ENCODE measurements at places on chromosomes 2 and 18.

- no peak for DNase-seq
Observed at GRCh38 chr18:66432636-66433035, 171.3 kb downstream of the CDH19 start.

- no peak for DNase-seq
Observed at GRCh38 chr2:85536479-85536878, 2.5 kb upstream of the MAT2A start.

DNA sequence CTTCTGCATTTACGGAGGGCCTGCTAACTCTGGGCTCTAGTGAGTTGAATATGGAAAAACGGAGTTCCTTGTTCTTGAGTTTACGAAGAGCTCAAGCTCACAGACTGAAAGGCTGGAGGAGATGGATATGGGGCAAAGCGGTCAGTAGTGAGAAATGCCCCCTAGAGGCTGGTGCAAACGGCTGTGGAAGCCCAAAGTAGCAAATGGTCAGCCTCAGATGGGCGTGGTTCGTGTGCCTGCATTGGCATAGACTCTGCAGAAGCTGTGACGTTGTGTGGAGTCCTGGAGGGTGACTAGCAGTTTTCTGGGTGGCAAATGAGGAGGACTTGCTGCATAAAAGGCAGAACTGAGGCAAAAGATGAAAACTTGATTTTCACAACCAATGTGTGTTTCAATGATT, 93.6 kb upstream of the TWIST2 start:
- no peak for DNase-seq

DNA sequence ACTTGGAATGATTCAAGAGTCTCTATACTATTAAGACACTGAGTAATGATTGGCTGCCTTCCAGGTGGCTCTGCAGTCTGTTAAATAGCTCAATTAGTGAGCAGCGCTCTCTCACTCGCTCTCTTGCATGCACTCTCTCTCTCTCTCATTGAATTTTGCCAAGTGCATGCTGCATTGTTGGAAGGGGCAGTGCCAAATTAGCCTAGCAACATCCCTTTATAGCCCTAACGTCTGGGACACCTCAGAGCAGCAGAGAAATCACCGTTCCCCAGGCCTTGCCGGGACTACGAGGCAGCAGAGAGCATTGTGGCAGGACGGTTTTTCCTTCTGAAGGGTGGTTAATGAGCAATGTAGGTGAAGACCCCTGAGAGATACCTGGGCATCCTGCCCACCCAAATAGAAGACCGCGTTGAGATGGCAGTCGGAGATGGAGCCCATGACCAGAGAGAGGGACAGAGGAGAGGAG, 447.6 kb upstream of the POU3F3 start:
- DNase-seq, result no peak

GRCh38 chr2:173881461-173881860, 83.7 kb downstream of the SP3 start:
- DNase-seq, result peak; percentile 49

DNA sequence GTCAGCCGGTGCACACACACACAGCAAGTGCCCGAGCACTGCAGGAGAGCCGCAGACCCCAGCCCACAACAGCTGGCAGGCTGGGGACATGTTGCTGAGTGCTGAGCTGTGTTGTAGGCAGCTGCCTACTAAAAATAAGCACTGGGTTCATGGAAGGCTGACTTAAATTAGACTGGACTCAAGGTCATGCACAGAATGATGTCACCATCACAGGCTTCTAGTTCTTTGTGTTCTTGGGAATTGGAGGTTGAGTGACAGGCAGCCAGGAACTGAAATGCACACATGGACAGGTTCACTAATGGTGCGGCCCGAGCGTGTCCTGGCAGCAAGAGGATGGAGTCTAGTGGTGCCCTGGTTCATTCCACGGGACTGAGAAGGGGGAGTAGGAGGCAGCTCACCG, 71.3 kb downstream of the VWA3B start:
- no peak for DNase-seq

DNA sequence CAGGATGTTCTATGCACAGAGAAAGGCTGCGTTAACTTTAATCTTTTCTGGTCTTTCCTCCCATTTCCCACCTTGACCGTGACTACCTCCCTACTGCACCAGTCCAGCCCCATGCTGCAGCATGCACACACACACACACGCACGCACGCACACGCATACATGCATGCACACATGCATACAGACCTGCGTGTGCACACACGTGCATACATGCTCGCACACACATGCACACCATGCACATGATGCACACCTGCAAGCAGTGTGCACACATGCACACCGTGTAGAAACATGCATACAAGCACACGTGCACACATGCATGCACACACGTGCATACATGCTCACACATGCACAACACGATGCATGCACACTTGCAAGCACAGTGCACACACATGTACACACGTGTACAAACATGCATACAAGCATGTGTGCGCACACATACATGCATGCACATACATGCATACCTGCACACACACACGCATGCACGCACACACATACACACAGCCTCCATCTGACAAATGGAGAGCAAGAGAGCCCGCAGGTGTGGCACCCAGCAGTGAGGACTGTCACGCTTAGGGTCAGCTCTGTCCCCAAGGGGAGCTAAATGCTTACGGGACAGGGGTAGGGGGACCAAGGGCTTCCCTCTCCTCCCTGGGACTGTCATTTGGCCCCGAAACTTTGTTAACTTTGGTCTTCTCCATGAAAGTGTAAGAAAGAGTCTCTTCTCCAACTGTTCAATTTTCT, 18.2 kb downstream of the SNORC start:
- DNase-seq, result no peak

GRCh38 chr18:54239601-54240000, 15.1 kb upstream of the MBD2 start:
- DNase-seq, result peak; percentile 37

GRCh38 chr2:168585700-168586099, 129.6 kb downstream of the CERS6 start:
- no peak for DNase-seq

DNA sequence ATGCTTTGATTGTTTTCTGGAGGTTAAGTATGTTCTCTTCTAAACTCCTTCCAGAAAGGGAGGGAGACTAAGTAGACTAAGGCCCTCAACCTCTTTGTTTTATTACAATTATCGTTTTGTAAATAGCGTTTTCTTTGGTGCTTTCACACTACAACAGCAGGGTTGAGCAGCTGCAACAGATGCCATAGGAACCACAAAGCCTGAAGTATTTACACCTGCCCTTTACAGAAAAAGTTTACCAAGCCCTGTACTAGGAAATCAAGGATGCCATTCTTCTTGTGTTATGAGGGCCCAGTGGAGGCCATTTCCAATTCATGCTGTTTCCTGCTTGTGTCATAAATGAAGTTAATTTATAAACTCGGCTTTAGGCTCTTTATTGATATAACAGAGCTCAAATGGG, 914.8 kb downstream of the DCDC2C start:
- DNase-seq, result no peak

DNA sequence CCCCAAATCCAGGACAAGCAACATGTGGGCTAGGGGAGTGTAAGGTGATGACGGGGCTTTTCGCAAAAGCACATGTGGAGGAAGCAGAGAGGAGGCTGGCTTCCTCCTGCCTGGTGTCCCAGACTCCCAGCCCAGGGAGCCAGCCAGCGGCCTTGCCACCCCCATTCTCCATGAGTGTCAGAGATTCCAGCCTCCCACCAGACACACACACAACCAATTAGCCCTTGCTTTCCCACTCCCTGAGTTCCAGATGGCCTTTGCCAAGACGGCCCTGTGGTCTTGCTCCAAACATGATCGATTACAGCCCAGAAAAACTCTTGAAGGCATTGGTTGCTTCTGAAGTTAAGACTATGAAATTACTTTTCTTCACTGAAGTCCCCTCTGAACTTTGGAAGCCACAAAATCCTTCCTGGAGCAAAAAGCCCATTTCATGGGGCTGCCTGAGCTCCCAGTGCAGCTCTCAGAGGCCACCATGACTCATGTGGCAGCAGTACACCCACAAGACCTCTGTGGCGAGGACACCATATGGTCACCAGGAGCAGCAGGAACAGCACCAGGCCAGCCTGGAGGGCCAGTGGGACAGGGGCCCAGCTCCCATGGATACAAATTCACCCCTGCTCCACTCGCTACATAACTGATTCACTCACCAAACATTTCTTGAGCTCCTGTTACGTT, 69.1 kb upstream of the PID1 start:
- no peak for DNase-seq

DNA sequence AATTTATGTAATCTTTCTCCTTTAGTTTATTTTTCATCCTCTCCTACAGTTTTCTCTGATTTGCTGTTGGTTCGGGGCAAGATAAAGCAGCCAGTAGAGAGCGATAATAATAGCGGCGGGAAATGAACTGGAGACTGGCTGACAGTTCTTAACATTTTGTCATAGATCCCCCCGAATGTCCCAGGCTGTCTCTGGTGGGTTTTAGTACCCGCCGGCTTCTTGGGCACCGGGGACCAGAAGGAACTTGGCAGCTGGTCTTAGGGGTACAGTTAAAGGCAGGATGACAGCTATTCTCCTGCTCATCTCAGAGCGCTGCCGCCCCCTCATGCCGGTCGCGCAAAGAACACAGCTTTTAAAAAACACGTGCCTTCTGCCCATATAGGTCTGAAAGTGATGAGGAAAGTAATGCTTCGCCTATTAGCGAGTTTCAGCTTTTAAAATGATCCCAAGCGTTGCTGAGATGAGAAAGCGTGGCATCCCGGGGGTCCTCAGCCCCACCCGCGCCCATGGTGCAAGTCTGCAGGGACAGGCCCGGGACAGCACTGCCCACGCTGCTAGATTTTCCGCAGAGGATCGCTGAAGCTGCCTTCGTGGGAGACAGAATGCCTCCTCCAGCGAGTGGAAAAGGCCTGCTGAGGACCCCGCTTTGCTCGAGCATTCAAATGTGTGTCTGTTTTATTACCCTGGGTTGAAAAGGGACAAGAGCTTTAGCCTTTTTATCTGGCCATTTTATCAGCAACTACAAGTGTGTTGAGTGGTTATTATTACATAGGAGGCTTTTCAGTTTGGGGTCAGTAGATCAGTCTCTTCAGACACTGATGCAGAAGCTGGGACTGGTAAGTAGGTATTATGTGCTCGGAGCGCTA, 3.8 kb downstream of the ONECUT2 start:
- DNase-seq, result no peak

DNA sequence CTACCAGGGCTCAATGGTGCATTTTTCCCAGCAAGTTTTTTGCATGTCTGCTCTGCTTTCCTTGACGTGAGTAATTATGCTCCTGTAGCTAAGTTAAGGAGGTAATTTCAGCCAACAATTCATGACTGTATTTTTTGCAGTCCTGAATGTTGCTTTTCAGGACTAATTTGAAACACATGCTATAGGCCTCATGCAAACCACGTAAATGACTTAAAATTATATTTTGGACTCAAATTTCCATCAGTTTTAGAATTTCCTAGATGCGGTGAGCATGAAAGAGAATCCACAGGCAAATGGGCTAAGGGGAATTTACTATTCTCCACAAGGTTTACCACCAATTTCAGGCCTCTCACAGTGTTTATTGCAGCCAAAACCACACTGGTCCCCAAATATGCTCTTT, 589.9 kb upstream of the LRRTM1 start:
- DNase-seq, result no peak

DNA sequence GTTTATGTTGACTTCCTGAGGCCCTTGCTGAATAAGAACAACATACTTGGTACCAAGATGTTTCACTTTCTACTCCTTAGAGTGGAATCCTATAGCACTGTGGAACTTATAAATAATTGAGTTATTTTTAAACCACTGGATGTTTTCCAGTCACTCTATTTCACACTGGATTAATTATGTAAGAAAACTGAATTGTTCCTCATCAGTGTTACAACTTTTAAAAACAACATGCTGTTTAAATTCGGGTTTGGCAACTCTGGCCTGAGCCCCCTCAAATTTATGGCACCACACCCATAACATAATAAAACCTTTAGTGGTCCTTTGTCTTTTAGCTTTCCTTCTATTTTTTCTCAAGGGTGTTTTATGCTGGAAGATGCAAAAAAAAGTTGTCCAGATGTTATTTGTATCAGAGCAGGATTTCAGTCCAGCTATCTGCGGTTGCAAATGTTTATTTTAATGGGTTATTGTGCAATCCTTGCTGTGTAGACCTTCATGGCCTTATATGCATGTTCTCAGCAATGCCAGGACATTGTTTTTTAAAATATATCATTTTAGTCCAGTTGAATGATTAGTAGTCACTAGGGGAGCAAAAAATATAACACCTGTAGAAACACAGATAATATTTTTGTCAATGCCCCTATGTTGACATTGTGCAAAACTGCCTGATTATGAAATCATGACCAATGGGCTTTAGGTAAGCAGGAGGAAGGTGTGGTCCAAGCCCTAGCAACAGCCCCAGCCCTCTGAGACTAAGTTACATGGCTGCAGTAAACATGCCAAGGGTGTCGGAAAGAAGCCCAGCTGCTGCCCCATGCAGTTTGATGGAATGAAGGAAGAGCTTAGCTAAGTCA, 638.0 kb upstream of the ZEB2 start:
- DNase-seq, result no peak

GRCh38 chr2:151766437-151767153, 32.3 kb upstream of the NEB start:
- DNase-seq, result peak; percentile 33

- no peak for DNase-seq
Observed at GRCh38 chr2:133417415-133417814, 150.8 kb downstream of the NCKAP5 start.

DNA sequence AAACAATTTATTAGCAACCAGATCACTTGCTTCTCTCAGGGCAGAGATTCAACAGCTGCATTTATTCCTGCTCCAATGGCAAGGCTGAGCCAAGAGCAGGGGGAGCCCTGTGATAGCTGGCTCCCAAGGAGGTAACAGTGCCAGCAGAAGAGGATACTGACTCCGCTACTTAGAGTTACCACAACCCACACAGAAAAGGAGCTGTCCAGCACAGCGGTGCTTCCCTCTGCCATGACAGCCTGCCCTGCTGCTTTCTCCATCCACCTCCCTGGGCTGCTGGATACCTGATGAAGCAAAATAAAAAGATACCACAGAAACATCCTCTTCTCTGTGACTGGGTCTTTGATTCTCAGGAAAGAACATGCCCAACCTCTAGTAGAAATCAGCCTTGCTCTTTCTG, 467.2 kb downstream of the LRRTM4 start:
- DNase-seq, result no peak

DNA sequence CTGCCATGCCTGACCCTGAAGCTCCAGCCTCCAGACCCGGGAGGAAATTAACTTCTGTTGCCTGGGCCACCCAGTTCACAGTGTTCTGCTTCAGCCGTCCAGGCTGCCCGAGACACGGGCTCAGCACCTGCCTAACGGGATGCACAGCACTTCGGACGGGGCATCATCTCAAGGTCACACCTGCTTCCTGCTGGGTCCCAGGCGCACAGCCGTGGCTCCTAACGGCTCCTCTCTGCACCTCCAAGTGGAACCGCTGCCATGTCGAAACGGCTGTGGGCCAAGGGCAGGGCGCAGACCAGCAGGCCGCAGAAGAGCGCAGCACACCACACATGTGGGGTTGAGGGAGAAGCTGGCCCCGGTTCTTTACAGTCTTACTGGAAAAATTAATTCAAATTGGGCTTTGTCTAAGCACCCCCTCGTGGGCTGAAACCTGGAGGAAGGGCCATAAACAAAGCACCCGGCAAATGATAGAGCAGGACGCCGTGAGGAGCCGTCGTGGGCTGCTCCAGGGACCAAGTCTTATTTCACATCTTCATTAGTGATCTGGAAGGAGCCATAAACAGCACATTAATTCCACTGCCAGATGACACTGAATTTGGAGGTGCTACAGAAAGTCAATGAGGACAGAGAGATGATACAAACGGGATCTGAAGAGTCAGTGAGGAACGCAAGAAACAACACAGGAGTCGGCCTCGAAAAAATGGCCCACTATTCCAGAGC, 59.6 kb downstream of the EIPR1 start:
- DNase-seq, result no peak

All from endothelial cell of umbilical vein (primary cell).